ENCODE measurements at places on chromosomes 5 and 9.
A peak's percentile ranks its signal among the peaks of the same experiment; 100 is the strongest.

GRCh38 chr5:141811287-141812155 is 66.7 kb downstream of the PCDH1 start:
- peak; percentile 86 for DNase-seq

DNA sequence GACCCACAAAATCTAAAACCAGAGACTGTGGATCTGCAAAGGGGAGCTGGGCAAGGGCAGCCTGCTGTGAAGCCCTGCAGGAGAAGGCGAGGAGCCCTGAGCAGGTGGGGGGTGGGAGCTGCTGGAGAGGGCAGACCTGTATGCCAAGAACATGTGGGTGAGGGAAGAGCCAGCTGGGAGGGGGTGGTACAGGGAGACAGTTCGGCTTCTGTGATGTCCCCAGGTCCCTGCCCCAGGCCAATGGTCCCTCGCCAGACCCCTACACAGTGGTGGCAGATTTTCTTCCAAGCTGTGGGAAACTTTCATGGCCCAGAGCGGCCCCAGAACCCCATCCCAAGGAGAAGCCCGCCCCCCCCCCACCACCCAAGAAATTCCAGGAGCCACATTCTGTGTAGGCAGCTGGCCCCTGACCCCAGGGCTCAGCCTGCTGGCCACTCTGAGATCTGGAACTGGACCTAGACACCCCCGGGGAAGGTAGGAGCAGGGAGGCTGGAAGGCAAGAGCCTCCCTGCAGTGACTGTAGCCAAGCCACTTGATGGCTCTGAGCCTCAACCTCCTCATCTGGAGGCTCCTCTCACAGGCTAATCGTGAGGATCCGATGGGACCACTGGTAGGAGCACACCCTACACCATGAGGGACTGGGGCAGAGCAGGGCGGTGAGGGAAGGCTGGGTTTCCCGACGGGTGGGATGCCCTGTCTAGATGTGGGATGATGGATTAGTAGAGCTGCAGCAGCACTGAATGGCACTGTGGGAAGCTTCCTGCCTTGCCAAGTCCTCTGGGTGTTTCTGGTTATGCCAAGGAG is 22.6 kb upstream of the CSF1R start:
- peak; percentile 15 for DNase-seq

DNA sequence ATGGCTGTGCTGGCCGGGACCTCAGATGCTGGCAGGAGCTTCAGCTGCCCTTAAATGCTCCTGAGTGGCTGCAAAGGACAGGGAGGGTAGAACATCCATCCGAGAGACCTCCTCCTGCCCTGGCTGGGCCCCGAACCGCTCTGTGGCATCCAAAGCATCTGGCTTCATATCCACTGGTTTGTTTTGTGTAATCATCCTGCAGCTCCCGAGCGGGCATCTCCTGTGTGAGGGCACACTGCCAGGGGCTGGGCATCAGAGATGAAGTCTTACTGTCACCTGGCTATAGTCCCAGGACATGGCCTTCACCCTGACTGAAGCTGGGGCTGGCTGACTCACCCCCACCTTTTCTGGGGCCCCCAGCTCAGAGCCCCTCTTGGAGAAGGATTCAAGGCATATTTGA is 18.5 kb upstream of the NTNG2 start:
- peak; percentile 62 for DNase-seq

- DNase-seq = no peak
These were observed 131.3 kb upstream of the DAP start for GRCh38 chr5:10892147-10892910.

DNA sequence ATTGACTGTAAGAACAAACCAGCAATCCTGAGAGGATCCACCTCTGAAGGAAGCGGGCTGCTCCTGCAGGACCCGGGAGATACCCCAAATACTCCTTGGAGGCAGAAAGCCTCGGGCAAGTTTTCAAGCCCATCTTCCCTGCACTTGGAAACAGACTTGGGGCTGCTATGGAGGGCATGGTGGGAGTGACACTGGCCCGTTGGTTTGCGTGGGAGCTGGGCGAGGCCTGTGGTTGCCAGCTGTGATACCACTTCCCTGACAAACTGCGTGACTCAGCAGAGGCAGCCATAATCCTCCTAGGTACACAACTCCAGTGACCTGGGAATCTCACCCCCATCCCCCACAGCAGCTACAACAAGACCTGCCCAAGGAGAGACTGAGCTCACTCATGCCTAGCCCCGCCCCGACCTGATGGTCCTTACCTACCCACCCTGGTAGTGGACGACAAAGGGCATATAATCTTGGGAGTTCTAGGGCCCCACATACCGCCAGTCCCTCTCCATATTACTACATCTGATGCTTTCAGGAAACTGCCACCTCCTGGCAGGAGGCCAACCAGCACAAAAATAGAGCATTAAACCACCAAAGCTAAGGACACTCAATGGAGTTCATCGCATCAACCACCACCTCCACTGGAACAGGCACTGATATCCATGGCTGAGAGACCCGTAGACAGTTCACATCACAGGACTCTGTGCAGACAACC is 38.1 kb upstream of the VLDLR start:
- no peak for DNase-seq

DNA sequence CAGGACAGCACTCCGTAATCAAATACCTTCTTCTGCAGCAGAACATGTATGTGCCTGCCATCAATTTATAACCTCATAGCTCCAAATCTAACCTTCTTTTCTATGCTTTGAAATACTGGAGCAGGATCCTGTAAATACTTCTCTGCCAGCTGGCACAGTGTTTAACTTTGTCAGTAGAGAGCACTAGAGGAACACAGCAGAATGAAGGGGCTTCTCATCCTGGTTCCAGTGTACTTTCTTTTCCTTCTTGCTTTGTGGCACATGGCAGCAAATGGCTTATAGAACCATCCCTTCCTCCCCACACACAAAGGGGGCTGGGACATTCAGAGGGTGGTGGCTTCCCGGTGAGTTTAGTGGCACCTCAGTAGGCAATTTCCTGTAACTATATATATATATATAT is 3.8 kb upstream of the FBXW11 start:
- DNase-seq = no peak

DNA sequence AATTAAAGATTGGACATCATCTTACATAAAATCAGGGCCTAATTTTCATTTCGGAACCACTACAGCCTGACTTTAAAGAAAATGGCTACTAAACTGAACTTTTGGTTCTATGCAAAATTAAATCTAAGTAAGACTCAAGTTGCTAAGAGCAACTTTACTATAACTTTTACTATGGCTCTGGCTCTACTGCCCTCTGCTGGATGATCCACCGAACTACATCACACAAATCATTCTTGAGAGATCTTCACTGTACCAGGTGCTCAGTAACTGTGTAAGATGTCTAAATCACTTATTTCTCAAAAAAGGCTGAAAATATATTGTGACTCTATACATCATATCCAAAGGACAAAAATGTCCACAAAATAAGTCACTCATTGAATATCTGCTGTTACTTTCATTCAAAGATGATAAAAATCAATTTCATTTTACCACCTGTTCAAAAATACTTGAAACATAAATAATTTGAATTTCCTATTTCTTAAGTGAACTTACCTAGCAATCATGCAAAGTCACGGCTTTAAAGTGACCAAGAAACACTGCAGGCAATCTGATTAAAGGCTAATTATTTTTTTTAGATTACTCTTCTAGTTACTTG is 13.5 kb downstream of the MOCS2 start:
- DNase-seq = peak; percentile 37

DNA sequence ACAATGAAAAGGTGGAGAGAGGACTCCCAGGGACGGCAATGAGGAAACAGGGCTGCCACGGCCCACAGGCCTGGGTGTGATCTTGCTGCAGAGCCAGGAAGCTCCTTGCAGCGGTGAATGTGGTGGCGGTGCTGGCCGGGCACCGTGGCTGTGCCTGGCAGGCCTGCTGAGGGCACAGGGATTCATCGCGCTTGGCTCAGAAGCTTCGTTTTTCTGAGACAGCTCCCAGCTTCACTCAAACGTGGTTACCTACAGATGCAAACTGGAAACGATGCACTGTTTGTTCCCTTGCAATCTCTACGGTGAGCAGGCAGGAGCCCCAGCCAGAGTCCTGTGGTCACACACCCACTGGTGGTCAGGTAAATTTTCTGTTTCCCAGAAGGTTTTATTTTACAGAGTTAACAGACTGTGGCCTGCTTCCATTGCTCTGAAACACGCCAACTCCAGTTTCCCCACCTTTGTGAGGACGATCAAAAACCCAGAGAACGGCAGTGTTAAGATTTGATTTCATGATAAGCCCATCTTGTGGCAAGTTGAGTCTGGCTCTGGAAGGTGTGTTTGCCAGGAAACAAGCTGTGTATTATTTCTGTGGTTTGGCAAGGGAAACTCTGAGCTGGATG is 183.9 kb downstream of the AUH start:
- no peak for DNase-seq

GRCh38 chr9:35691334-35691650 is 1.6 kb upstream of the TPM2 start:
- no peak for DNase-seq

DNA sequence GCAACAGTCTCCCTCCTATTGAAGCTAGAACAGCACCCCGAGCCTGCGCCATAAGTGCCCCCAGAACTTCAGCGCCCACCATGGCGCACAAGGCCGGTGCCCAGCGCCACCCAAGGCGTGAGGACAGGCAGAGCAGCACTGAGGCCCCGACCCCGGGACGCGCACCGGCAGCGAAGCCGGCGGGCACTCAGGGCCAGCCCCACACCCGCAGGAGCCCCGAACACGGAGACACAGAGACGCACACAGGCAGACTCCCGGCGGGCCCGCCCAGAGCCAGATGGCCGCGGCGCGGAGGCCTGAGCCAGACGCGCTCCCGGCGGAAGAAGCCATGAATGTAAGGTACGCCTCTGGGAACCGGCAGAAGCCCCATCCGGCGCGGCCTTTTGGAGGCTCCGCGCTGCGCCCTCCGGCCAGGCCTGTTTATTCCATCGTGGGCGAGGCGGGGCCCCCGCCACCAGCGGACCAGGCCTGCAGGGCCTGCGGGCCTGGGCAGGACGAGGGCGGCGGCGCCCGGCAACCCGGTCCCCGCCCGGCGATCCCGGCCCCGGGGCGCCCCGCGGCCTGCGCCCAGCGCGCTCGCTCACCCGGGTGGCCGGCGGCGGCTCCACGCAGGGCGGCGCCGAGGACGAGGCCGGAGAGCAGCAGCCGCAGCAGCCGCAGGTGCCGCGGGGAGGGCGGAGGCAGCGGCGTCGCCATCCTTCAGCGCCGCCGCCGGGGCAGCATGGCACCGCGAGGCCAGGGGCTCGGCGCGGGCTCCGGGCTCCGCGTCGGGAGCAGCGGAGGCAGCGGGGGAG is 486 bp downstream of the NPDC1 start:
- peak; percentile 81 for DNase-seq

- DNase-seq = no peak
These were observed at the start of gene ARSI for GRCh38 chr5:150302301-150303069. TSS of gene ARSI (minus strand) at chr5:150302905. CDS start at chr5:150302373, 532 bp downstream.

- no peak for DNase-seq
These were observed 71.2 kb upstream of the COX7C start for GRCh38 chr5:86546582-86546981.

- no peak for DNase-seq
These were observed 482.3 kb downstream of the SPOCK1 start for GRCh38 chr5:137016783-137017324.

GRCh38 chr9:118578467-118578866 is 790.8 kb downstream of the BRINP1 start:
- no peak for DNase-seq

- no peak for DNase-seq
These were observed 65.2 kb downstream of the ERAP1 start for GRCh38 chr5:96742538-96742937.

GRCh38 chr9:96050861-96051155 is 175.3 kb downstream of the ERCC6L2 start:
- DNase-seq = no peak

DNA sequence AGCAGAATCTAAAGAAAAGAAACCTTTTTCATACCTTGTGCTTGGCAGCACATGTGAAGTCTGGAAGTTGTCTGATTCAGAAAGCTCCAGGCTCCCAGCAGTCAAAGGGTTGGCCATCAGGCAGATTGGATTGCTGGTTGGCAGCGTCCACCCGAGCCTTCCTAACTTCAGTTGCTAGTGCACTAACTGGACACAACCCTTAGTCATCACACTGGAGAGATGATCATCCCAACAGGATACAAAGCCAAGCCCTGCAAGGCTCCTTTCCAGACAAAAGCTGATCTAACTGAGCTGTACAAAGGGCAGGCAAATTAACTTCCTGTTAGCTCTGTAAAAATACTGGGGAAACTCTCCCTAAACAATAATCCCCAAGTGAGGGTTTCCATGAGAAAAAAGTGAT is 185.6 kb downstream of the SNX18 start:
- DNase-seq = no peak
